ENCODE measurements at places on chromosomes 1 and 21.

DNA sequence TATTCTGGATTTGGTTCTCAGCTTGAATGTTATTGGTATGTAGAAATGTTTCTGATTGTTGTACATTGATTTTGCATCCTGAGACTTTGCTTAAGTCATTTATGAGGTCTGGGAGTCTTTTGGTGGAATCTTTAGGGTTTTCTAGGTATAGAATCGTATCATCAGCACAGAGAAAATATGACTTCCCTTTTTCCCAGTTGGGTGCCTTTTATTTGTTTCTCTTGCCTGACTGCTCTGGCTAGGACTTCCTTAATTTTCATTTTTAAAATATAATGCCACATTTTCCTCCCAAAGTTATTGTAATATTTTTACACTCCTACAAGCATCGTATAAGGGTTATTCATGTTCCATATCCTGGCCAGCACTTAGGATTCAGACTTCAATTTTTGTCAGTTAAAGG, 111.1 kb downstream of the FNBP1L start:
- DNase-seq = no peak

DNA sequence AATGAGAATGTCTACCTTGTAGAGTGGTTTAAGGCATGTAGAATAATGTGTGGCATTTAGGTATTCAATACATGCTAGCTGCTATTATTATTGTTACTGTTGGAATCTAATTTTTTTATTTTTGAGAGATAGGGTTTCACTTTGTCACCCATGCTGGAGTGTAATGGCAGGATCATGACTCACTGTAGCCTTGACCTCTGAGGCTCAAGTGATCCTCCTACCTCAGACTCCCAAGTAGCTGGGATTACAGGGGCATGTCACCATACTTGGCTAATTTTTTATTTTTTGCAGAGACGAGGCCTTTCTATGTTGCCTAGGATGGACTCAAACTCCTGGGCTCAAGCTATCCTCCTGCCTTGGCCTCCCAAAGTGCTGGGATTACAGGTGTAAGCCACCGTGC, 61.9 kb downstream of the EPB41 start:
- DNase-seq = no peak

- no peak for DNase-seq
Observed at GRCh38 chr1:212290608-212291007, 5.4 kb downstream of the PPP2R5A start.

- no peak for DNase-seq
Observed at GRCh38 chr1:172449585-172450523, 6.0 kb upstream of the PIGC start.

- DNase-seq = no peak
Observed at GRCh38 chr1:155499953-155500639, 62.5 kb downstream of the ASH1L start.

DNA sequence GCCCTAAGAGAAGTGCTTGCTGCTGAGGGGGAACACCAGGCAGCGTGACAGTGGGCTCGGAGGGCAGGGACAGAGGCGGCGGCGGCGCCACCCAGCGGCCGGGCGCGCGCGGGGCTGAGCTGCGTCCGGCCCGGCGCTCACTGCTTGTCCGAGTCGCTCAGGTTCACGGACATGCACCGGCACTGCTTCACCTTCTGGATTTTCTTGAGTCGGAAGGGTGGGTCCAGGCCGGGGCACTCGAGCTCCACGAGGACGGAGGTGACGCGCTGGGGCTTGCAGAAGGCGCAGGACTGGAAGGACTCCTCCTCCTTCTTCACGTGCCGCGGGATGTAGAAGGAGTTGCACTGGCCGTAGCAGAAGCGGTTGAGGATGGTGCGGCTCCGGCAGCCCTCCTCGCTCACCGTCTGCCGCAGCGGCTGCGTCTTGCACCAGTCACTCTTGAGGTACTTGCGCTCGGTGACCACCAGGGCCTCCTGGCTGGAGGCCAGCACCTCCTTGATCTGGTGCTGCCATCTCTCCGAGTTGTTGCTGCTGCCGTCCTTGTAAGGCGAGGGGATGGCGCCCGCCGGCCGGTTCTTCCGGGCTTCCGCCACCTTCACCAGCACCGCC, 119.0 kb downstream of the GREM2 start:
- no peak for DNase-seq

DNA sequence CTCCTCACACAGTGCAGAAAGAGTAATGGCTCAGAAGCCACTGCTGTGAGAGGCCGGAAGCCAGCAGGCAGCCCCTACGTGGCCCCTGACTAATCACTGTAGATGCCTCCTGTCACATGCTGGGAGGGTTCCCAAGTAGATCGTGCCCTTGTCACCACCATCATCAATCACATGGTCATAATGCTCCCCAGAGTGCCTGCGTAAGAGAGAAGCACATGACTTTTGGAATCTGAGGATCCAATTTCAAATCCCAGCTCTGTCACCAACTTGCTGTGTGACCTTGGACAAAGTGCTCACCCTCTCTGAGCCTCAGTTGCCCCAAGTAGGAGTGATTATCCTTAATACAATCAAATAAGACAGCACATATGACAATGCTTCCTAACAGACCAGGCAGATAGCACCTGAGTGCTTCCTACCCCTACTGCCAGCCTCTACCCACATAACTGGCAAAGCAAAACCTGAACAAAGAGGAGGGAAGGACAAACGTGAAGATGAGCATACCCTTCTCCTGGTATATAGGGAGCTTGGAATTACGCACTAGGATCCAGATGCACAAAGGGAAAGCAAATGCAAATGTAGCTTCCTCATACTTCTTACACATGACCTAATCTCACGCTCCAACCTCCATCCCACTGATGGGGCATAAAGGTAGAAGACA, 65.7 kb downstream of the SDC3 start:
- DNase-seq = no peak

DNA sequence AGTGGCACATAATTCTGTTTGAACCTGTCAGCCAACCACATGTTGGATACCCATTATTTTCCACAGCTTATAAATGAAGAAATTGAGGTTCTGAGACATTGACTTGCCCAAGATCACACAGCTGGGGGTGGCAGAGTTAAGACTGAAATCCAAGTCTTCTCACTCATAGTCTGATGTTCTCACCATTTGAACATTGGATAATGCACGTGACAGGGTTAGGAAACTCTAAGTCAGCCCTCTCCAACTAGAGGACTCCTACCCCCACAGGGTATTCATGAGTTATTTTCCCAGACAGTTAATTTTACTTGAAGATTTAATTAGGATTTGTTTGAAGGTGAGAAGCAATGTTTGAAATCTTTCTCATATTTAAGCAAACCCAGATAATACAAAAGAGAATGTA, 38.1 kb upstream of the C1orf105 start:
- DNase-seq = no peak

DNA sequence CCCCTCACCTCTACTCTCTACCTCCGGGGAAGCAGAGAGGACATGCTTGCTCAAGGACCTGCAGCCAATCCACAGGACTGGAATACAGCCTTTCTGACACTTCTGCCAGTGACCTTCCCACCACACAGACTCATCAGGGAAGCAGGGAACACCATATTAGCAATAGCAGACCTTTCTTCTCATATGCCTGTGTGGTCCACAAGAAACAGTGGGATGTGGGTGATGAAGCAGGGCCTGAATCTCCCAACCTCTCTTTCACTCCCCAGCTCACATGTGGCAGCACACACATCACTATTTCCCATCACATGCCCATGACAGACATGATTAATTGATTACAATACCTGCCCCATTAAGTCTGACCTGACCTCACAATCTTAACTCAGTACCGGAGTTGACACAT, 695.1 kb downstream of the MATN1 start:
- DNase-seq = no peak

GRCh38 chr21:36723371-36723881, 24.5 kb downstream of the SIM2 start:
- no peak for DNase-seq

DNA sequence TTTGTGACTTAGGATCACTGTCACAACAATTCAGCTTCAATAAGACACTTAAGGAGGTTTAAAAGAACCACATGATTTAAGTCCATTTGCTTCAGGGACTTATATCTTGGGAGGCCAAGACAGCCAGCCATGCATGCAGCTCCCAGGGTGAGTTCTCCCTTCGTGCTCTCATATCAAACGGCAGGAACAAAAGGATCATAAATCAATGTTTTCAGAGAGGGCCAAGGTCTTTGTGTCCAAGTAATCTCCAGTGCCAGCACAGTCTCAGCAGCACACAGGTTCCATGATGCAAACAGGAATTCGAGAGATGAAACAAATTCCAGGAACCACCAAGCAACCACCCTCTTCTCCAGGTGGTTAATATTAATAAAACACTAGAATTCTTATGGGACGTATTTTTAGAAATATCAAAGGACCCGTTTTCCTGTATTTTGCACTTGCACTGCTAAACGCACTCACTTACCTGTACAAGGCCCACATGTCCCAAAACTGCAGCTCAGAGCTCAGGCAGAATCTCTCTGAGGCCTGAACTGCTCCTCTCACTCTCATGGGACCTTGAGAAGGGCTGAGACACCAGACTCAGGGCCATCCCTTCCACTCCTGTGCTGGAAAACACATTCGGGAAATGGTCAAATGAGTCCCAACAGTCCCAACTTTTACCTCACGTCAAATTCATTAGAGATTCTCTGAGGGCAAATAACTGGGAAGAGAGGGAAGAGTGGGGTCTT, 100.0 kb upstream of the RAB4A start:
- DNase-seq = no peak

GRCh38 chr1:226481133-226481532, 67.4 kb upstream of the STUM start:
- DNase-seq = no peak

- no peak for DNase-seq
Observed at GRCh38 chr1:64363616-64364015, 106.3 kb upstream of the CACHD1 start.

DNA sequence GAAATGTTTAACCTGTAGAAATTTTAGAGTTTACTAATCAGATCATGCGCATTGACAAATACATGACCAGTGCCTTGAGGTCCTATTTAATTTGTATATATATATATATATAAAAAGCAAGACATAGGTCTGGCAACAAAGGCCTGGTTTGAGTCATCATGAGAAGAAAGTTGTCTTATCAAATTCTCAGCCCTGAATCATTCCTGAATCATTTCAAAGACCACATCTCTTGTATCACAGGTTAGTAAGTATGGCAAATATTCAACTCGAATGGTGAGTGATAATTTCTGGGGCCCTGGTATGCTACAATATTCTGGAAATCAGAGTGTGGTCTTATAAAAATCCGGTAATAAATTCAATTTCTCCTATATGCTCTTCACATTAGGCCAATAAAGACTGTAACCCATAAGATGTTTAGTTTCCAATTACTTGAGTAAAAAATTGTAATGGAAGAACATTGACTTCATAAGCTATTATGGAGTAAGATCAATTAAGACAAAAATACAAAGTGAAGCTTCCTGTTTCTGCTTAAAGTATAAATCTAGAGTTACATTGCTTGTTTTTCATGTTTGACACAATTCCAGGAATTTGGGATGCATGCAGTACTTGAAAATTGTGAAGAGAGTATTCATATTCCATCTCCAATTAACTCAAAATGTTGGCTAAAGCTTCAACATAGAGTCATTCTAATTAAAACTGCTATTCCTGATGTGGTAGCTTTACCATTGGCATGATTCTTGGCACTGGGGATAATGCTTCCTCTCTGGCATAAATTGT, 309.4 kb downstream of the BRINP3 start:
- no peak for DNase-seq

DNA sequence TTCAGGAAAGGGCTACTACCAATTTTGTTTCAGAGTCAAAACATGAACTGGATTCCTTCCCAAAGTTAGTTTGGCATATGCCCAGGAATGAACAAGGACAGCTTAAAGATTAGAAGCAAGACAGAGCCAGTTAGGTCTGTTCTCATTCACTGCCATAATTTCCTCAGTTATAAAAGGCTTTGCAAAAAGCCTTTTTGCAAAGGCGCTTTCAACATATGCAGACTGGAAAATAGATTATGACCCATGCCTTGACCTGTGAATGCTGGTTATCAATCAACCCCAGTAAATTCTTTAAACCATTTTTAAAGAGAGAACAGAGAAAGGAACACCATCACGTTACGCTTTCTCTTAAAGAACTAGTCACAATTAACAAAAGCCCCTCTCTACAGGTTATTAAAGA, 1.7 kb upstream of the FRRS1 start:
- no peak for DNase-seq

- no peak for DNase-seq
Observed at GRCh38 chr1:235416662-235417049, 49.4 kb downstream of the TBCE start.

DNA sequence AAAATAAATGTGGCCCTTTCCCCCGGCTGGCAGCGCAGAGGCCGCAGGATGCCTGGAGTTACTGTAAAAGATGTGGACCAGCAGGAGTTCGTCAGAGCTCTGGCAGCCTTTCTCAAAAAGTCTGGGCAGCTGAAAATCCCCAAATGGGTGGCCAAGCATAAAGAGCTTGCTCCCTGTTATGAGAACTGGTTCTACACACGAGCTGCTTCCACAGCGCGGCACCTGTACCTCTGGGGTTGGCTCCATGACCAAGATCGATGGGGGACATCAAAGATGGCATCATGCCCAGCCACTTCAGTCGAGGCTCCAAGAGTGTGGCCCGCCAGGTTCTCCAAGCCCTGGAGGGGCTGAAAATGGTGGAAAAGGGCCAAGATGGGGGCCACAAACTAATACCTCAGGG, 95.9 kb downstream of the LRIG2 start:
- no peak for DNase-seq

- no peak for DNase-seq
Observed at GRCh38 chr21:23601549-23601948, 2005.7 kb downstream of the MRPL39 start.

DNA sequence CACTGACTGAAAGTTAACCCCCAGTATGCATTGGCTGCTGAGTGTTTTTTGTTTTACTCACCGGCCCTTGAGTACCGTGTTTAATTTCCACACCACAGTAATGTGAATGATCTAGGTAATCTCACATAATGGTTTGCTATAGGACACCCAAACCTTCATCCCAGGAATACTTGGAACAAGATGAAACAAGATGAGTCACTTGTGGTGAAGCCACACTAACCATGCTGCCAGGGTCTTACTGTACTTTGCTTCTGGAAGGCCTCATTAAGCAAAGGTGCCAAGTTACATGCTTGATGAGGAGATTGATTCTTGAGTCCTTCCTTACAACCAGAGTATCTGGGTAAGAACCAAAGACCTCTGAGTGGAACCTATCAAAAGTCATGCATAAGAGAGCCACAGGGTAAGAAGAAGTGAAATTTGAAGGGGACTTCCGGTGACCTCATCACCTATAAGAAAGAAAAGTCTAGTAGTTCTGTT, 163.3 kb downstream of the NRIP1 start:
- DNase-seq = no peak

DNA sequence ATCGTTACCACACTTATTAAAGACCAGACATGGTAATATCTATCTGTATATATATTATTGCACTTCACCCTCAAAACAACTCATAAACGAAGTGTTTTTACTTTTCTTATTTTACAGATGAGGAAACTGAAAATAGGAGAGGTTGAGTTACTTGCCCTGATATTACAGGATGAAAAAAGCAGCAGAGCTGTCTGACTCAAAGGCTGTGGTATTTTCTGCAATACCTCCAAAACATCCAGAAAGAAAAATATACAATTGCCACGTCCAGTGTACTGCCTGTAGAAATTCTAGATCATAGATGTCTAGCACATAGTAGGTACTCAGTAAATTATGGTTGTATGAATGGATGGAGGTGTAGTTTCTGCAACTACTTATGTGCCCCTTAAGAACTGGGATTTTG, 5.2 kb upstream of the TARBP1 start:
- no peak for DNase-seq

Data from stimulated activated CD4-positive, alpha-beta T cell treated with anti-CD3 and anti-CD28 coated beads, Interleukin-4, amount 100 ng/mL, for 4 hours (primary cell).